ENCODE measurements at places on chromosomes 6 and 20. TPM values are rescaled to one million over a fixed set of nuclear protein-coding genes. Genes with fewer than 3 reads are reported as not detected.

The SCUBE3 gene
- 0.07 TPM for total RNA-seq

The KIF25 gene
- 0.05 TPM for total RNA-seq

The RTEL1 gene
- total RNA-seq, result 7.2 TPM

The C2 gene
- total RNA-seq, result 0.23 TPM
